ENCODE measurements at places on chromosomes 7 and 10.

DNA sequence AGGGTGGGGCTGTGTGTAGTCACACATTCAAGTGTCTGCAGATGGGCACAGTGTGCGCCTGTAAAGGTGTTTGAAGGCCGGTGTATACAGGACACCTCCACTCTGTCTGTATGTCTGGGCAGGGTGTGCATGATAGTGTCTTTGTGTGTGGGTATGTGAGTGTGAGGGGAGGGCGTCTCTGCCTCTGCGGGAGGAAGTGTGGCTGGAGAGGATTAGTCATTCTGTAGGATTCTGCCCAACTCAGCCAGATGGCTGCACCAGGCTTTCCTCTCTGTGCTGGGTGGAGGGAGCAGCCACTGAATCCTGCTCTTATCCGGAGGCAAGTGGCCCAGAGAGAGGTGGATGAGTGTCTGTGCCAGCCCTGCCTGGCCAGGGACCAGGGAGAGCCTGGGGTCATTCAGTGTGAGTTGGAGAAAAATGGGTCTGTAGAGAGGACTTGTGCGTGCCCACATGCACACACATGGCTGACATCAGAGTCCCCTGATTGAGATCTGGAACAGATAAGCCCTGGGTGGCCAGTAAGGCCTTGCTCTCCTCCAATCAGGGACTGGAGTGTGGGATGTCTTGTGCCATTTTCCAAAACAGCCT is 1.7 kb downstream of the SFXN3 start:
- DNase-seq, result peak; percentile 27

DNA sequence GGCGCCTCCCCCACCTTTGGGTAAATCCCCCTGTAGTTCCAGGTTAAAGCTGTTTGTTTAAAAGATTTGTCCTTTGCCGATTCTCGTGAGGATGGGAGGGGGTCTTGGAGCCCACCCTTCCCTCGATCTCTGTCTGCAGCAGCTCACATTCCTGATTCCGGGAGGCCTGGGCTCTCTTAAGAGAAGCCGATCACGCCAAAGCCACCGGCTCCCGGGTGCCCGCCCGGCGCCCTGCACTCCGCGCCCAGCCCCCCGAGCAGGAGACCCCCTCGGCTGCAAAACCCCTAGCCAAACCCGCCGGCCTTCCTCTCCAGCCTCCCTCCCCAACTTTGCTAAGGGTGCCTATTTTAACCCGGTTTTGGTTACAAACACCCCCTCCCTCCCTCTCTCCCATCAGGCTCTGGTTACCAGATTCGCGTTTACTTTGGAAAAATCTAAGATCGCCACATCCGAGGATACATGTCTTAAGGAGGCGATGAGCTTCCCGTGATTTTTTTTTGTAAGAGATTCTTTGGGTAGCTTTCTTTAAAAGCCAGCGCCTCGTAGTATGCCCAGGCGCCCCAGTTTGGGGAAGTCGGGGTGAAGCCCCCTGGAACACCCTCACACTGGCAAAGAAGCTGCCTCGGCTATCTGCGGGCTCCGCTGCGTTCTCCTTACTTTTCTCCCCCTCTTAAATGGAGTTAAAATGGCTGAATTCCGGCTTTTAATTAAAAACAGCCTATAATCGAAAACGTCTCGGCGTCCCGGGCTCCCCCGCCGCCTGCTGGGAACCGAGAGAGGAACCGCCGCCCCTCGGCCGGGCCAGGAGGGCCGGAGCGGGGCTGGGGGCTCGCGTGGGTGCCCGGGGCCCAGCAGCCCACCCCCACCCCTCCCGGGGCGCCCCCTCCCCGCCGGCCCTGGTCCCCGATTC is 983 bp downstream of the TNRC18 start:
- no peak for DNase-seq

DNA sequence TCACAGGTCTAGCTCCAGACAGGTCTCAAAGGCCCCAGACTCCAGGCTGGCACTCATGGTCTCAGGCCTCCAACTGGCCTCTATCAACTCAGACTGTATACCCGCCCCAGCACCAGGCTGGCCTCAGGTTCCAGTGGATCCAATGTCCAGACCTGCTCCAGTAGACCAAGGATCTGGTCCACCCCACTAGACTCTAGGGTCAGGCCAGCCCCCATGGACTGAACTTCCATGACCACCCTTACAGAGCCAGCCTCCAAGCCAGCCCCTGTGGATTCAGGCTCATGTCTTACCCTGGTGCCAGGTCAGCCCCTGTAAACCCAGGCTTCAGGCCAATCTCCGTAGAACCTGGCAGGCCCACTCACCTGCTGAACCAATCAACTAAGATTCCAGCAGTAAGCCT is 16.8 kb upstream of the GNAT3 start:
- no peak for DNase-seq

DNA sequence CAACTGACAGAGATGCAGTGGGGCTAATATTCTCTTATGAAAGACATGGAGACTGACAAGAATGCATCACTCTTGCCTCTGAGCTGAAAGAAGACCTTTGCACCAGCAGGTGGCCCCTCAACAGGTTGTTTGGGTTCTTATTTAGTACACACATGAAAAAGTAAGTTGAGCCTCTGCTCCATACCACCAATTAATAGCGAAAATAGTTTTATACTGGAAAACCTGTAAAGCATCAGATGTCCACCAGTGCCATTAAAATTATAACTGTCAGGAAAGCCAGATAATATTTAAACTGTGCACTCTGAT is 26.3 kb upstream of the FAM13C start:
- DNase-seq, result no peak

- no peak for DNase-seq
These were observed 42.2 kb downstream of the BAIAP2L1 start for GRCh38 chr7:98358706-98359105.

GRCh38 chr7:151632750-151633515 is 113.2 kb upstream of the RHEB start:
- DNase-seq, result peak; percentile 25

DNA sequence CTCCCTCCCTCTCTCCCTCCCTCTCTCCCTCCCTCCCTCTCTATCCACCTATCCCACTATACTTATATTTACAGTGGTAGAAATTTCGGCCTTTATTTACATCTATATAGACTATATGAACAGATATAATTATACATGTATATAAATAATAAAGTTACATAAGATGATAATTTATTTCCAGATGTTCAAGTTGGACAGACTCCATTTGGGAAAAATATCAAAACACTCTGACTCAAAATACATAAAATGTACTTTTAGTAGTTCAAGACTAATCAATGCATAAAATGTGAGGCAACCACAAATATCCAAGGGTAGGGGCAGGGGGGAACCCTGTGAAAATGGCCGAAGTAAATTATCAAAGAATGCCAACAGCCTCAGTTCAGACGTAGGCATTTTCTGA is 203.0 kb downstream of the FANK1 start:
- no peak for DNase-seq

- no peak for DNase-seq
These were observed 9.4 kb downstream of the ZCWPW1 start for GRCh38 chr7:100418930-100419659.

DNA sequence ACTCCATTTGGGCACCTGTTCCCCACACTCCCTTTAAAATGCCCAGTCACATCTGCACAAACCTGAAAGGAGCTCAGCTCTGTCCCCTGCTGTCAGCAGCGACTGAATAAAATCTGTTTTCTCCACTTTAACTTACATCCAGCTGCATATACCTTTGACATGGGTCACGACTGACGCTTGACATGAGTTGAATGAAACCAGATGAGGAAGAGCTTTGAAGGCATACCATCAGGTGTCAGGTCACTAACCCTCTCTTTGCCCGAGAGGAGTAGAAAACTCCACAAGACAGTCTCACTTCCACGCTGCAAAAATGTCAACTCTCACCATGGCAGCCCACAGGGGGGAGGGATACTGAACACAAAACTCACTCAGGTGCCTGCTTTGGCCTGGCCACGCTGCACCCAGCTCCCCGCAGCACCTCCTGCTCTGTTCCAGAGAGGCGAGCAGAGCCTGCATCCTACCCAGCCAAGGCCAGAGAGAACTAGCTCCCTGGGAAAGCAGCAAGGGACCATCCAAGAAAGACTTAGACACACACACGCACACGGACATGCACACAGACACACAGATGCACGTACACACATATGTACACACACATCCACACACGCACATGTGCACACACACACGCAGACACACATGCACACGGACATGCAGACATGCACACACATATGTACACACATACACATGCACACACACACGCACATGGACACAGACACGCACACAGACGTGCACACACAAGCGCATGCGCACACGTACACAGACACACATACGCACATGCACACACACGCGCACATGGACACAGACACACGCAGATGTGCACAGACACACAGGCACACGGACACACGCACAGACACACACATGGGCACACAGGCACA is 191.0 kb downstream of the MAD1L1 start:
- no peak for DNase-seq

- no peak for DNase-seq
These were observed 192.7 kb downstream of the FGFR2 start for GRCh38 chr10:121405549-121405948.

GRCh38 chr10:8894148-8894547 is 839.7 kb downstream of the GATA3 start:
- DNase-seq, result no peak

DNA sequence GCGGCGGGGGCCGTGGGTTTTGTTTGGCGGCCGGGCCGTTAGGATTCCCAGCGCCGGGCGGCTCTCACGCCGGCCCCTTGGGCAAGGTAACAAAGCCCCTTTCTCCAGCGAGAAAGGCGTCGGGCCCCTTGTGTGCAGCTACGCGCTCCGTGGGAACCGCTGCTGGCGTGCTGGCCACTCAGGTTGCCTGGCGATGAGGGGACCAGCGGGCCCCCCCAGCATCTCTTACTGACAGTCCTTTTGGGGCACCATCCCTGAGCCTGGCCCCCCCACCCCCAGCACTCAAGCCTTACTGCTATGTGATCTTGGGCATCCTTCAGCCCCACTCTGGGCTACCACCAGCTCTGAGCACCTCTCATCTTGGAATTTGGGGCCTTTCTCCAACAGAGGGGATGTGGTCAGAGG is 1.8 kb downstream of the LFNG start:
- DNase-seq, result no peak

DNA sequence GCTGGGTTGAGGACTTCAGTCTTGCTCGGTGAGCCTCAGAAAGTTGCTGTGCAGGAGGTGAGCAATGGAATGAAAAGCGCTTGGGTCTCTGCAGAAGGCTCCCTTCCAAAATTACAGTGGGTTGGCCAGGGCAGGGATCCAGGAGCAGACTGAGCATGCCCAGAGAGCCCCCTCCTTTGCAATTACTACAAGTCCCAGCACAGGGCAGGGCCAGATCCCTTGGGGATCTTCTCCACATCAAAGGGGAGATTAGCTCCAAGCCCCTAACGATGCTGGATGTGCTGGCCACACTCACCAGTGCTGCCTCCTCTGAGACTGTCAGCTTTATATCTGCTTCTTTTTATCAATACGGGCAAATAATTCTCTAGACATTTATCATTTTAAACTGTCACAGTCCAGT is 337.5 kb downstream of the RPS24 start:
- DNase-seq, result no peak

GRCh38 chr10:59337201-59337652 is 25.1 kb downstream of the FAM13C start:
- no peak for DNase-seq

DNA sequence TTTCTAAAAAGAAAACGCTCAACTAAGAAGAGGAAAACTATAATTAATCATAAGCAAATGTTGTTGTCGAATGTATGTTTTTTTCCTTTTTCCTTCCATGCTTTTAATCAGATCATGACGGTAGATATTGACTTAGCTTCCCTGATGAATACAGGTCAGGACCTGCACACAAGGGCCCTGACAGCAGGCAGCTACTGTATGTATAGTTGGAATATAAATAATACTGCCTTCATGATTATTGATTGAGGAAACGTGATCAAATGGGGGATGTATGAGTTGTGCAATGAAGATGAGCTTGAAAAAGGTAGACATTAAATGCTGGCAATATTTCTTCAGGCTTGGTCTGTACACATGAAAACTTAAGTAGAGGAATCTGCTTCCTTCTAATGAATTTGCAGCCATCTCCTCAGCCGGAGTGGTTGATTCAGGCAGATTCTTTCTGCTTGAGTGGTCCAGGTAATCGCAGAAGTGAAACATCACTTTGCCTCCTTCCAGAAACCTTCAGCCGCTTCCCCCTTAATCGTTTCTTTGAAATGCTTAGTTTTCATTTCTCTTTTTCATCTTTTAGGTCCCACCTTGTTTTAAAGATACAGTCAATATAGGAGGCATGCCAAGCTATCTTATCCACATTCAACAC is 656.5 kb downstream of the SDK1 start:
- DNase-seq, result no peak

DNA sequence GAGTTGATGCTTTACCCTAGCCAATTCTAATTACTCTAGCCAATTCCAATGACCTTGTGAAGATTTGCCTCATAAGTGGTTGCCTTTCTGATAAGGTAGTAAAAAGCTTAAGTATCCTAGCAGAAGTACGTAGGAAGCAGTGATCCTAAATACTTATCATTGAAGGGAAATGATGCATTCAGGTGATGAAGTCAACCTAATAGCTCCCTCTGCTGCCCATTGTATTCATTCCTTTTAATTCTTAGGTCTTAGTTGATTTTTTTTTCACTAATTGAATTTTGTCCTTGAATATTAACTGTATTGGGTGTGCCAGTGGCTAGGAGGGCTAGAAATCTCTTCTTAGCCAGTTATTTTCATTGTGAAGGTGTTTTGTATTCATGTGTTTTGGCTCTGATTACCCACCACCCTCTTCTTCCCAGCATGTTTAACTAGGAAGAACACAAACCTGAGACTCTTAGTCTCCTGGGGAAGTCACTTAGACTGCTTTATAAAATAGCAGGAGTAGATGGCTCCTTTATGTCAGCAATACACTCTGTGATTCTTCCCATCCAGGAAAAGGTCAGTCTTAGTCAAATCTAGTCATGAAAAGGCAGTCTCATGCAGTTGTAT is 46.3 kb downstream of the PLEKHA8 start:
- no peak for DNase-seq

GRCh38 chr7:12590559-12590958 is 20.0 kb downstream of the SCIN start:
- no peak for DNase-seq

- DNase-seq, result no peak
These were observed 162.7 kb downstream of the ETV1 start for GRCh38 chr7:13826752-13827151.

DNA sequence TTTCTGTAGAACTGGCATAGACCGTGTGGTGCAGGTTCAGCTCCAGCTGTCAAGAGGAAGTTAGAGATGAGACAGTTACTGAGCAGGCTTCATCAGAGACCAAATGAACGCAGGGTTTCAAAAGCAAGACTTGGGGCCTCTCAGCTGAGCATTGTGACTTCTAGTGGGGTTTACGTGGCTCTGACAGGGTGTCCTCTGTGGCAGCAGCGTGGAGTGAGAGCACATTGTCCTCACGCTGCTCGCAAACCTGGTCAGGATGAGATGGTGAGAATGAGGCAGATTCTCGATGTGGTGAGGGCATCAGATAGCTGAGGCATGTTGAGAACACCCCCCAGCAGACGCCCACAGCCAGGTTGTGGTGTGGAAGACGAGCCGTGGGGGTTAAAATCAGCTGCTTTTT is 126.0 kb downstream of the DNAJB6 start:
- no peak for DNase-seq

- DNase-seq, result no peak
These were observed 5.1 kb downstream of the SYNPO2L start for GRCh38 chr10:73650537-73651331.
